ENCODE measurements at places on chromosomes 12 and 14.

- DNase-seq, result no peak
Observed at GRCh38 chr14:98070536-98070935, 1201.5 kb downstream of the BCL11B start.

DNA sequence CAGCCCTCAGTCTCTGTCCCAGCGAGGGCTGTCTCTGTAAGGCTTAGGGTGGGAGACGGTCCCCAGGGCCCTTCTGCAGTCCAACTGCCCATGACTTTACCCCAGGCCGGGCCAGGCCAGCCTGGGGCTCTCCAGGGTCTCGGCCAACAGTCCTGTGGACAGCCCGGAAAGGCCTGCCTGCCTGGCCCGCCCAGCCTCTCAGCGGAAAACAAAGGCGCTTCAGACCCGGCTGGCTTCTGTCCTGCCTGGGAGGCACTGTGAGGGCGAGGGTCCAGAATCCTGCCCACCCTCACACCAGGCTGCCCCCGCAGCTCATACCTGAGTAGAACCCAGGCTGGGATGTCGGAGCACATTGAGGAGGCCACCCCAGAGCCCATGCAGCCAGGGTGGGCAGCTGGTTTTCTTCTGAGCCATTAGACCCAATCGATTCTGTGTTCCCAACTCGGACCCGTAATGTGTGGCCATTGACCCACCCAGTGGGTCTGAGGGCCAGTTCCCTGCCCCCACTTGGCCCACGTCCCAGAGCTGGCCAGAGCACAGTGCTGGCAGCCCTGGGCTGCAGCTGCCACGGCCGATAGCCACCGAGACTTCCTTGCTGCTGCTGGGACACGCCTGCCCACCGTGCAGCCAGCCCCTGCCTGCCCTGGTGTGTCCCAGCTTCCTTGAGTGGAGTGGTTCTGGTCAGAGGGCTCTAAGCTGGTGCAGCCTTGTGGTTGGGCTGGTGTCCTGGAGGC, 1.6 kb downstream of the CRIP2 start:
- DNase-seq, result no peak

DNA sequence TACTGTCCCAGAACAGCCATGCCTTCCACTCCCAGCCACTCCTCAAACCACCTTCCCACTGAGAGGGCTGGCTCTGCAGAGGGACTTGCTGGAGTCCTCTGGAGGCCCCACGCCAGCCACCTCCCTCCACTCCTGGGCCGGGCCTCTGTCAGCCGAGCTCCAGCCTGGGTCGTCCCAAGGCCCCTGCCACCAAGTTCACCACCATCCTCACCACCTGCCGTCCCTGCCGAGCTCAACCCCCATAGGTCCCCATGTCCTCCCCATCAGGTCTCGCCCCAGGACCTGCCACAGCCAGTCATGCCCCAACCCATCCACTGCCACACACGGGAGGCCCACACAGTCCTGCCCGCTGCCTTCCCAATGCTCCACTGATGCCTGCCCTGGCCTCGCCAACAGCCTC, 39.0 kb downstream of the ITPK1 start:
- DNase-seq, result no peak

DNA sequence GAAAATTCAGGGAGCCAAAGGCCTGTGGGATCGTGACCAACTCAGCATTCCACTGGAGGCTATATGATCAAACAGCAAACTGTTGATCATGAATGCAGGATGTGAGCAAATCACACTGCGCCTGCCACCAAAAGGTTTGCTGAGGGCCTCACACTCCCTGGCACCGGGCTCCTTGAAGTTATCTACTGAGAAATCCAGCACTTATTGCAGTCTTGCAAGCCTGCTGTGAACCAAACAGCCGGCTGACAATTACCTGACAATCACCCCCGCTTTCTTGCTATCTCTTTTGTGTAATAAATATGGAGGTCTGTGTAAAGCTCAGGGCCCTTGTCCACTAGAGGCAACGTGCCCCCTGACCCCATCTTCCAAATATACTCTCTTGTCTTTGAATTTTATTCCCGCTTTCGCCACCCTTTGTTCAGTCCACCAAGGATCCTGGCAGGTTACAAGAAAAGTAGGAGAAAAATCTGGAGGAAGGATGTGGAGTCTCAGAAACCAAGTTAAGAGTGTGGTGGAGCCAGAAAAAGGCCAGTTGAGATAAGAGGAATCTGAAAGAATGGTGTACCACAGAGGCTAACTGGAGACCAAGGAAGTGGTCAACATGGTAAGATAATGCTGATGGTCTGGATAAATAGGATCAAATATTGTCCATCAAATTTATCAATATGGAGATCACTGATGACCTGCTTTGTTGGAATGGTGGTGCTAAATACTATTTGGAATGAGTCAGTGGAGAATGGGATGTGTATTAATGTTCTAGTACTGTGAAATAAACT, 229.2 kb downstream of the ALX1 start:
- no peak for DNase-seq

DNA sequence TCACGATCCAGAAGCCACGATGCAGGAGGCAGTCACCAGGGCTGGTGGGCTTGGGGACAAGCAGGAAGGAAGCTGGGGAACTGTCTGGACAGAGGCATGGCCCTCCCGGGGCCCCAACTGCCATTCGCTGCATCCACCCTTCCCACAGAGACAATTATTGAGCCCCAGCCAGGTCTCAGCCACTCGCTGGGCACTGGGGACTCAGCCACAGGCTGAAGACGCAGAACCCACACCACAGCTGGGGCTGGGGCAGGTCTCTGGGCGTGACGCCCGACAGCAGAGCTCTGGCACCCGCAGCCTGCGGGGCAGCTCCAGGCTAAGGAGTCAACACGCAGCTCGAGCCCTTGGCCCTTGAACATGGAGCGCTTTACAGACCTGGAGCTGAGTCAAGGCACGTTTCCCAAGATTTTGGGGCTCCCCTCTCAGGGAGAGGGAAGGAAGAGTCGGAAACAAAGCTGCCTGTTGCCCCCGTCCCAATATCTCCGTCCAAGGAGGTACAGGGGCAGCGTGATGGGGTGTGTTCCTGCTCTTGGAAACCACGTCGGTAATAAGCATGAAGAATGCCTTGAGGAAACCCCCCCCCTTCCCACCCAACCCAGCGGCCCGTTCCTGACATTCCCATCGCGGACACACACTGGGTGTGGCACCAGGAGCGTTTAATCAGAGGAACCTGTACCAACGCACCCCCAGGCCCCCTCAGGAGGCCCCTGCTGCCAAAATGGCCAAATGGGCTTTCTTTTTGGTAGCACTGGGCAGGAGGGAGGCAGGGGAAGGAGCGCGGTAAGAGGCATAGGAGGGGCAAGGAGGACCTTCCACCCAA, 6.7 kb downstream of the RIMBP2 start:
- no peak for DNase-seq

DNA sequence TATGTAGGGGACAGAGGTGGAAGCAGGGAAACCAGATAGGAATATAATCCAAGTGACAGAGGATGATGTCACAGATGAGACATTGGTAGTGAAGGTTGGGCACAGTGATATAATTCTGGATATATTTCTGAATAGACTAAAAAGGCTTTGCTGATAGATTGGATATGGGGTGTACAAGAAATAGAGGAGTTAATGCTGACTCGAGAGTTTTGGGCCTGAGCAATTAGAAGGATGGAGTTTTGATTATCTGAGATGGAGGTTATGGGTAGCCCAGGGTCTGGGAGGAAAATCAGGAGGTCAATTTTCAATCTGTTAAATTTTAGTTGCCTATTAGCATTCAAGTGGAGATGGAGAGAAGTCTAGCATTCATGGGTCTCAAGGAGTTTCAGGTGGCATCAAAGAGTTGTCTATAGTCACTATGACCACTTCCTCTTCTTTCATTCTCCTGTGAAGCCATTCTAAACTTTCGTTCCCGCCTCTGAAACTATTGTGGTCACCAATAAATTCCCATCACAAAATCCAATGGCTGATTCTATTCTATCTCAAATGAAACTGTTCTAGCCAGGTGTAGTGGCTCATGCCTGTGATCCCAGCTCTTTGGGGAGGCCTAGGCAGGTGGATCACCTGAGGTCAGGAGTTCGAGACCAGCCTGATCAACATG, 10.6 kb upstream of the ANO6 start:
- DNase-seq, result no peak

DNA sequence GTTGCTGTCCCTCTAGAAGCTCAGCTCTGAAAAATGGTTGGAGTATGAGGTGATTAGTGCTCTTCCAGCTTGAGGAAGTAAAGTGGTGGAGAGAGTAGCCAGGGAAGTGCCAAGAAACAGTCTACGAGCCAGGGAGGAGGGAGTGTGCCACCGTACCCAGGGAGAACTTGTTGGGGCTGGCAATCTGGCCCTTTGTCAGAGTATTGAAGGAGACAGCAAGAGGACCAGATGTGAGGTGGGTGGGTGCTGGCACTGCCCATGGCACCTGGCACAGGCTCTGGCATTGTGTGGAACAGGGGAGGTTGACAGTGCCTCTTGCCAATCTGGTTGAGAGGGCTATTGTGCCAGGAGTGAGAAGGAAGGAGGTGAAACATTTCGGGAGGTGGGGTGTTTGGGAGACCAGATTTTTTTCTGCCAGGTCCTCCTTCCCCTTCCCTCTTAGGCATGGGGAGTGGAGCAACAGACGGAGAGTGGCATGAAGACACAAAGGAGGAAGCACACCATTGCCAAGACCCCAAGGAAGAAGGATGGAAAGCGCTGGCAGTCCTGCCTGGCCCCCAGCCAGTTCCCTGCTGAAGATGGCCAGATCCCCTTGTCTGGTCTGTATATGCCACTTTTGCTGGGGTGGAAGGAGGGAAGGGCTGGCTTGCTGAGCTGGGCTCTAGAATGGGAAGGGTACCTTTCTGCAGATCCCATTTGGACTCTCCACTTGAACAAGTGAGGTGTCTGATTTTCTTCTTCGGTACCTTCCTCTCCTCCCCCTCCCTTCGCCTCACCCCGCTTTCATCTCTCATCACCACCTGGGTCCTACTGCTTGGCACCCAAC, 37.5 kb downstream of the ZFHX2 start:
- DNase-seq, result no peak

DNA sequence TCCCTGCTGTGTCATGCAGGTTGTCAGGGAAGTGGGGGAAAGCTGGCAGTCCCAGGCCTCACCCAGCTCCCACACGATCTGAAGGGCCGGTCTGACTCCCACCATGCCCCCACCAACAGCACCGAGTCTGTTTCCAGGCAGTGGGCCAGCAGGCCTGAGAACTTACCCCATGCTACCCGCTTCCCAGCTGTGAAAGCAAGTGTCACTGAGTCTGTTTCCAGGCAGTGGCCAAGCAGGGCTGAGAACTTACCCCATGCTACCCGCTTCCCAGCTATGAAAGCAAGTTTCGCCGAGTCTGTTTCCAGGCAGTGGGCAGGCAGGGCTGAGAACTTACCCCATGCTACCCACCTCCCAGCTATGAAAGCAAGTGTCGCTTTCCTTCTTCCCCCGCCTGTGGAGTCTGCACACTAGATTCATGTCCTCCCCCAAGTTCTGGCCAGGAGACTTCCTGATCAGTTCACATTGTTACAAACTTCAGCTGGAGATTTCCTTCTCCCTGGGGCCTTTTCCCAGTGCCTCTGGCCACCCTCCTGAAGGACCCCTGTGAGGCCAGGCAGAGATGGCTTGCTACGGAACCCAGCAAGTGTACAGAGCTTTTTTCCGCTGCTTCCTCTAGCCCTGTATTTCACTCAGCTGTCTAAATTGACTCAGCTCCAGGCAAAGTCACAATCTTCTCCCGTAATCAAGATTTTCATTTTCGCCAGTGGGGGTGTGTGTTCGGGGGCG, 435.4 kb downstream of the TMTC2 start:
- no peak for DNase-seq

DNA sequence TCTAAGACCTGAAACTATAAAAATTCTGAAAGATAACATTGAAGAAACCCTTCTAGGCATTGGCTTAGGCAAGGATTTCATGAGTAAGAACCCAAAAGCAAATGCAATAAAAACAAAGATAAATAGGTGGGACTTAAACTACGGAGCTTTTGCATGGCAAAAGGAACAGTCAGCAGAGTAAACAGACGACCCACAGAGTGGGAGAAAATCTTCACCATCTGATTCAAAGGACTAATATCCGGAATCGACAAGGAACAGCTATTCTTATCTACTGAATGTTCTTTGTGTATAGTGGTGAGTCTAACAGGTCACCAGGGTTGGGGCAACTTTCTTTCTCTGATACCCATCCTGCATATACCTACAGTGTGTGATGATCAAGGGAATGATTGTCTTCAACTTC, 198.6 kb downstream of the CCDC91 start:
- no peak for DNase-seq

DNA sequence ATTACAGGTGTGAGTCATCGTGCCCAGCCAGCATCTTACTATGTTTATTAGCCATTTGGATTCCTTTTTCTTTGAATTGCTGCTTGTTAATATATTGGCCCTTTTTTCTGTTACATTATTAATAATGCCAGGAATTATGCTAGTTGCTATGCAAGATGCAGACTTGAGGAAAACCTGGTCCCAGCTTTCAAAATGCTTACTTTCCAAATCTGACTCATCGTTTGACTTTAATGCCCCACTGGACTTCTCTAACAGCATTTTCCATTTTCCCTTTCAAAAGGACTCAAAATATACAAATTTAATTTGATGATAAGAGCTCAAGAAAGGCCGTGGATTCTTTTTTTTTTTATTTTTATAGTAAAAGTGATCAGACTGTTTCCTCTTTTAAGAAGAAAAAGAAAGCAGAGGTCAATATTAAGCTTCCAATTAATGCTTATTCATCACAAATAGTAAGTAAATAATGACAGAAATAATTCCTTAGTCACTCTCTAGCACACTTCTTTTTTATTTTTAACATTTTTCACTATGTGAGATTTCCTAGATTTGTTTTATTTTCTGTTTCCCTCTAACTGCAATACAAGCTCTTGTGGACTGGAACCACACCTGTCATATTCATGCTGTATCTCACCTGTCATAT, 146.1 kb upstream of the FGD4 start:
- no peak for DNase-seq

DNA sequence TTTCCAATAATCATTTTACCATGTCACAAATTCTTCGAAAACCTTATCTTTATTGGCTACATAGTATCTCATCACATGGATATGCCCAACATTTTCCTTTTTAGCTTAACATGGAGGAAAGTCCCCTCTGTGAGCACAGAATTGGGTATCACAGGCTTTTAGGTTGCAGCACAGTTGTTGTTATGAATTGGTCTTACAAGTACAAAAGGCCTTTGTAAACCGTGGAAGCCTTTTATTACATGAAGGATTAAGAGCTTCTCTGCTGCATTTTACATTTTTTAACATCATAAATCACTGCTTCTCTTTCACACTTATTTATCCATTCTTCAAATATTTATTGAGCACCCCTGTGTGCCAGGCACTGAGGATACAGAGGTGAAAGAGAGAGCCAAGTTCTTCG, 26.2 kb downstream of the UBE3B start:
- no peak for DNase-seq

Measured in adipocyte (in vitro differentiated cells).